Stimulated activated CD4-positive, alpha-beta T cell treated with anti-CD3 and anti-CD28 coated beads, Interleukin-4, amount 100 ng/mL, for 1 hour (primary cell): ENCODE measurements at places on chromosomes 7 and 10.
A peak's percentile ranks its signal among the peaks of the same experiment; 100 is the strongest.

DNA sequence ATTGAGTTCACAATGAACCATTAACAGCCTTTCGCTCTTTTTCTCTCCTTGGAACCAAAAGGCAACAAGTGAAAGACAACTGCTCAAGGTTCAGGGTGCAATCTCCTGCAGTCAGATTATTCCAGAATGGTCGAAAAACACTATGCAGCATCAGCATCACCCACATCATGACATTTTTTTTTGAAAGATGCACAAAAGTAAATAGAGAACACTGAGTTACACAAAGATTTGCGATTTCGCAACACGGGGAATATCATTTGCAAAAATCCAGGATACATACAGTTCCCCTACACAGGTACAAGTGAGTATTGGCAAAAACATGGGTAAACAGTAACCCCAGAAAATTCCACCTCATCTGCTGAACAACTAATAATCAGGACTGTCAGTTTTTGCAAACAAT, 611.5 kb downstream of the KCNMA1 start:
- DNase-seq = no peak

DNA sequence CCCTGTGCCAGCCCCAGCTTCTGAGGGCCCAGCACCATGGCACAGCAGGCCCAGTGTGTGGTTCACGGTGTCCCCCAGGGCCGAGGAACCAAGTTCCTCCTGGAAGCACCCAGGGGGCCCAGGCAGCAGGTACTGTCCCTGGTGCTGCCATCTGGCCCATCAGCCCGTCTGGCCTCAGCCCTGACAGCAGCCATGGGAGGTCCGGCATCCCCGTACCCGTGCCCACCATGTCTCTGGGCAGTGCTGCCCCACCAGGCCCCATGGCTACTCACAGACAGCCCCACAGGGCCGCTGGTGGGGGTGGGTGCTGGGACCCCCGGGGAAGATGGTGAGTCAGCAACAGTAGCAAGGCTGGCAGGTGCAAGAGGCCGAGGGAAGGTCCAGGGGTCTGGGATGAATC, 32.8 kb downstream of the STK32C start:
- DNase-seq = no peak

- no peak for DNase-seq
Observed at GRCh38 chr10:16384021-16384420, 52.8 kb upstream of the PTER start.

DNA sequence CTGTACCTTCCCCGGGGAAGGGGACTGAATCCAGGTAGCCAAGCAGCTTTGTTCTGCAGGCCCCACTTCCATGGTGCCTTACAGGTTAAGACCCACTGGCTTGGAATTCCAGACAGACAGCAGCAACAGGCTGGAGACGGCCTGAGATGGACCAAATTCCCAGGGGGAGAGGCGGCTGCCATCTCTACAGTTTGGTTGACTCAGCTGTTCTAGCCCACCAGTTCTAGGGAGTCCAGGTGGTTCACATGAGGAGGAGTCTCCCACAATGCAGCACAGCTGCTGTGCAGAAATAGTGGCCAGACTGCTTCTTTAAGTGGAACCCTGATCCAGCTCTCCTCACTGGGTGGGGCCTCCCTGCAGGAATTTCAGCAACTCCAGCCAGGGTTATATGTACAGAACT, 74.1 kb downstream of the C10orf67 start:
- no peak for DNase-seq

DNA sequence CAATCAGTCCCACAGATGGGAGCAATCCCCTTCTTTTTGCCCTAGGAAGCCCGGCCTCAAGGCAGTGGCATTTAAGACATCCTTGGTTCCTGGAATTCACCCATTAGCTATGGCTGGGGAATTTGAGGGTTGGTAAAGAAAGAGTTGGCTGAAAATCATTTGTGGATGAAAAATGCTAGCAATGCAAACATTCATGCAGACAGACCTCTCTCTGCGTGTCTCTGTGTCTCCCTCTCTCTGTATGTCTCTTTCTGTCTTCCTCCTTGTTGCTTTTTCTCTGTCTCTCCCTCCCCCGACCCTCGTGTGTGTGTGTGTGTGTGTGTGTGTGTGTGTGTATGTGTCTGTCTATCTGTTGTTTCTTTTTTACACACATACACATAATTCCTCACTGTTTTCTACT, 19.4 kb downstream of the LDB3 start:
- no peak for DNase-seq

DNA sequence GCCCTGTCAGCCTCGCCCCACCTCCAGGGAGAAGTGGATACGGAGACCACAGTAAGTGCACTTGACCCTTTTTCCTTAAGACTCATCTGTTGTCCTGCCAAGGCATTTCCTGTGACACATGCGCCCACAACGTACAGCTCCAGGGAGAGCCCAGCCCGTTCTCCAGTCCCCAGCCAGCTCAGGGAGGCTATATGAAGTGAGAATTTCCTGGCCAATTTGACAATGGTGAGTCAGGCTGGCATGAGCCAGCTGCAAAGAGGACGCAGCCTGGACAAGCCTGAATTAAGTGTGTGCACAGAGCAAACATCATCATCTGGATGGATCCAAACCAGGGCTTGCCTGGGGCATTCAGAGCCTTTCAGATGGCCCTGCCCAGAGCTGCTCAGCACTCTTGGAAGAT, 244.8 kb downstream of the KCNMA1 start:
- no peak for DNase-seq

DNA sequence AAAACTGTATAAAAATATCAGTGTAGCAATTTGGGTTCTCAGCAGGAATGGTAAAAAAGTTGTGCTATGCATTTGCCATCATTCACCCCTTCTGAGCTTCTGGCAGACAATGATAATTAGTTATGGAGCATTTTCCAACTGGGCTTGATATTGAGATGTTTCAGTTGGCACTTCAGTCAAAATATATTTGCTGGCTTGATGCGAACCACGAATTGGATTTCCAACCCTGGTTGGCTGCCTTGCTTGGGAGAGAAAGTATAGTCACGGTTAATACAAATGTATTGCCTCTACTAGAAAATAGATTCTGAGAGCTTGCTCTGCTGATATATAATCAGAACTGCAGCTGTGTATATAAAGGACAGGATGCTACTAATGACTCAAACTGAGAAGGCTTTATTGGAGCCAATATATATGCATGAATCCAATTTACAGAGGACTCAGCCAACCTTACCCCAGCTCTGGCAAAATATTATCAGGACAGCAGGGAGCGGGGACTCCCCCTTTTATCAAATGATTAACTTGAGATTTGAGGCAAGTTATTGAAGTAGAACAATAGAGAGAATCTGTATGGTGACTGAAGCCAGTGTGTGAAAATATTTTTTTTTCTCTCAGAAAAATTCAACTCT, 219.8 kb upstream of the SMIM30 start:
- no peak for DNase-seq

DNA sequence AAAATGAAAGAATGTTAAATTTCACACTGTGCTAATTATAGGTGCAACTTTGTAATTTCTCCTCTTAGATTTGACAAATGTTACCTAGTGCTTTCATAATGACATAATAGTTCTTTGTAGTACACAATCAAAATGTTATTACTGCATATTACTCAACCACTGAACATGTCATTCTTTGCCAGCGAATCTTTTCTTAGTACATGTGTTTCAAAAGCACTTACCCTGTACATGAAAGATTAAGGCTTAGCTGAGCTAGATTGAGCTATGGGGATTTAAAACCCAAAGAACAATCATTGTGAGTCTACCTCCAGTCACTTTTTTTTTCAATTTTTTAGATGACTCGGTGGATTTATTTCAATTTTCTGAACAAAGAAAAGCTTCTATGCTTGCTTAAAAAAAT, 123.5 kb upstream of the FERD3L start:
- no peak for DNase-seq

DNA sequence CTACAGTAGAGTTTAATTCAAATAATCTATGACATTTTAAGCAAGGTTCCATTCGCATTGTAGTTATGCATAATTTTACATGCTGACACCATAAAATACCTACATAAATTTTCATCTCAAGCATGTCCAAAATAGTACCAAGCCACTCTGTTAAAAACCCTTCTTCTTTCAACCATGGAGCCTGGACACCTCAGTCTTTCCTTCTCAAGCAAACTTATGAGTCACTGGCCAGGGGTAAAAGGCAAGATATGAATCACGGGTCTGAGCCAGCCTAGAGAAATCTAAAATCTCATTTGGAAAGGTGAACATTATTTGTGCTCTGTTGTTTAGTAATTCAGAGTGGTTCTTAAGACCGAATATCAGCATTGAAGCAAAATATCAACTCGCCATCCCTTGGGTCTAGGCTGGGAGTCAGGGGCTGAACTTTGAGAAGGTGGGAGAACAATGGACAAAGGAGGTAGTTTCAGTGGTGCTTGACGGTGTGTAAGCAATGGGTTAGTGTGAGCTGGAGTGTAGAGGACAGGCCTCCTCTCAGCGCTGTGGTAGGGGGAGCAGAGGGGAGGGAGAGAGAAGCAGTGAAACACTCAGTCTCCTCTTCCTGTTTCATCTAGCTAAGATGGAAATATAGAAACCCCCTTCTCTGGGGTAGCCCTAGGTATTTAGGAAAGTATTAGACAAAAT, 19.1 kb upstream of the GPAM start:
- DNase-seq = no peak

DNA sequence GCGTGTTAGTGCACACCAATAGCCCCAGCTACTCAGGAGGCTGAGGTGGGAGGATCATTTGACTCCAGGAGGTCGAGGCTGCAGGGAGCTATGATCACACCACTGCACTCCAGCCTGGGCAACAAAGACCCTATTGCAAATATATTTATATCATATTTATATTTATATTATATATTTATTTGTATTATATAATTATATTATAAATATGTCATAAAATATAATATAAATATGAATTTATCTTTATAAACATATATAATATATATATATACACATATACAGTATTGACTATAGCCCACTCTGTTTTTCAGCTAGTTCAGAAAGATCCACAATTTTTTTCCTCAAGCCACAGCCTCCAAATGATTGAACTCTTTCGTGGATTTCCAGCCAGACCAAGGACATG, 45.3 kb upstream of the MYL10 start:
- no peak for DNase-seq

- no peak for DNase-seq
Observed at GRCh38 chr10:79442171-79443040, 3.0 kb downstream of the ZCCHC24 start.

GRCh38 chr10:112649822-112650152, 202.8 kb downstream of the VTI1A start:
- no peak for DNase-seq

DNA sequence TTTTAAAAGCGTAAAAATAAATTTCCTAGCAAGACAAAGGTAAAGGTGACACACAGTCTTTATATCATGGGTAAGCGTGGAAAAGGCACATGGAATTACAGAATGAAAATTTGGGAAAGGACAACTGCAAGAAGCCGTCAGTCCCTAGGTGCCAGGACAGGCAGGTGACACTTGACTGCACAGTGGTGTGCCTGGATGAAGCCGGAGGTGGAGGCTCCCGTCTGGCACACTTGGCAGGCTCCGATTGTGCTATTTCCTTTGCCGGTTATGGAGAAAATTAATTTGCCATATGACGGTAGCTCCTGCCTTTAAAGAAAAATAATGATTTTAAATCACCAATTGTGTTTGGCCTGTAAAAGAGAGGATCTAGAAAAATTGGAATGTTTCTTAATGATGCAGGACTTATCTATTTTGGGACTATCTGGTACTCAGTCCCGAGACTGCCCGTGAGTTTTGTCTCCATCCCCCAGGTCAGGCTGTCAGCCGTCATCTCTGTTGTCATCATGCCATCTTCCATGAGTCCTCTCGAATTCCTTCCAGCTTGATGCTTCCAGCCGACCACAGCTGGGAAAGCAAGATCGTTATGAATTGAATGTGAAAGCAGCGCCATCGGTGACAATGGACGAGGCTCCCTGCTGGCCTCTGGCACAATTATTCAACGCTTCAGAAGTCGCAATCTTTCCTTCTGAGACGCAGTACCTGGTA, 56.2 kb upstream of the MGMT start:
- DNase-seq = no peak

DNA sequence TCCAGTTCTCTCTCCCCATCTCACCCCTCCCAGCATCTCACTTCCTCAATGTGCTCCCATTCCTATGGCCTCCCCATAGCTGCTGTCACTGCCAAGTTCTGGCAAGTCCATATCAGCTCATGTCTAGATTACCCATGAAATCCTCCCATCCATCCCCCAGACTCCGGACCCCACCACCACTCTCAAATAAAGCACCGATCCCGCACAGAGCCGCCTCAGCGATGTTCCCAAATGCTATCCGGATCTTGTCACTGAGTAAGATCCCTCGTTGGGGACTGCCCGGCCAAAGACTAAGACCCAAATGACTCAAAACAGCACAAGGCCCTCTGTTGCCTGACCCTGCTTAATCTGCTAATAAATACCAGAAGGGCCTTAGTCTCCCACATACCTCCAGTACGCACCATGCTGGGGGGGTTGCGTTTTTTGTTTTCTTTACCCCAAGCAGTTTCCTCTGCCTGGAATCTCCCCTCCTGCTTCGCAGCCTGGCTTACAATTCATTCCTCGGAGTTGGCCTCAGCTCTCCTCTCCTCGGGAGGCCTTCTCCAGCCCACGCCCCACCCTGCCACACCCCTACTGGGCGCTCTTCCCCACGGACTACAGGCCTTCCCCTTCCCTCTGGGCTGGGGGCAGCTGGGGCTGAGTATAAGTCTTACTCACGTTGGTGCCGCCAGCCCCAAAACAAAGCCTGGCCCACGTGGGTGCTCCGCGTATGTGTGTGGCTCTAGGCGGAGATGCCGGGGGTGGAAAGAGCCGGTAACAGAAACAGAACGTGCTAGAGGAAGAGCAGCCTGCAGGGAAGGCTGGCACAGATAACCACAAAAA, 1.8 kb upstream of the DUSP5 start:
- DNase-seq = peak; percentile 72

- DNase-seq = no peak
Observed at GRCh38 chr7:157318015-157318706, 18.6 kb upstream of the DNAJB6 start.

DNA sequence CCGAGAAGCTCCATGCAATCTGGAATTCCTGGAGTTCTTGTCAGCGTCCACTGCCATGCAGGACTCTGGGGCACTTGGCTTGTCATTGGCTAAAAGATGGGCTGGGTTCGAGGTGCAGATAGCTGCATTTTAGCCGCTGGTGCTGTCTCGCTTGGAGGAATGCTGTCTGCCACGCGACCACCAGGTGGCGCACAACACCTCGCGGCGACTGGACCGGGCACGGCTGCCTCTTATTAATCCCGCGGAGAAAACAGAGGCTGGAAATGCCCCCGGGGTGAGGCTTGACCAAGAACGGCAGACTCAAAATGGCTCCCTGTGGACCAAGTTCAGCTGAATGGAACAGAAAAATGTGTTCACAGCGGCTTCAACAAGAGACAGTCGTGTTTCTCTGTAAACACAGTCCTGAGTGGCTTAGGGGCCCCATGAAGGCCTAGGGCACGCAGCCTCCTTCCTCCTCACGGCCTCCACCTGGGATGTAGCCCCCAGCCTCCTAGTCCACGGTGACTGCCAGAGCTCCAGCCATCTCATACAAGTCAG, 46.2 kb downstream of the AOC1 start:
- peak; percentile 82 for DNase-seq

DNA sequence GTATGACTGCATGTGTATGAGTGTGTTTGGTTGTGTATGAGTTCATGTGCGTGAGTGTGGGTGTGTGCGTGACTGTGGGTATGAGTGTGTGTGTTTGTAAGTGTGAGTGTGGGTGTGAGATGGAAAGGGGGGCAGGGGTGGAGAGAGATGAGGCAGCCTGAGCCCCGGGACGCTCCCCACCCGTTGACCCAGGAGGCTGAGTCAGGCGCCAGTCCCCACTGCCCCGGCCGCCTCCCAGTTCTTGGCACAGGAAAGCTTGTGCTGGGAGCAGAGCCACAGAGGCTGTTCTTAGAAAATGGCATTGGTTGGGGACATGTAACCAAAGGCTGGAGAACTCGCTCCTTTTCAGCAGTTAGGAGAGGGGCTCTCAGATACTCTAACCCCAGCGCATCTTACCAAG, 27.8 kb upstream of the NUB1 start:
- DNase-seq = no peak

- DNase-seq = no peak
Observed at GRCh38 chr7:127803626-127804025, 151.6 kb downstream of the SND1 start.
